GF-D8 (cell line): ENCODE measurements at places on chromosomes 6 and 20.

DNA sequence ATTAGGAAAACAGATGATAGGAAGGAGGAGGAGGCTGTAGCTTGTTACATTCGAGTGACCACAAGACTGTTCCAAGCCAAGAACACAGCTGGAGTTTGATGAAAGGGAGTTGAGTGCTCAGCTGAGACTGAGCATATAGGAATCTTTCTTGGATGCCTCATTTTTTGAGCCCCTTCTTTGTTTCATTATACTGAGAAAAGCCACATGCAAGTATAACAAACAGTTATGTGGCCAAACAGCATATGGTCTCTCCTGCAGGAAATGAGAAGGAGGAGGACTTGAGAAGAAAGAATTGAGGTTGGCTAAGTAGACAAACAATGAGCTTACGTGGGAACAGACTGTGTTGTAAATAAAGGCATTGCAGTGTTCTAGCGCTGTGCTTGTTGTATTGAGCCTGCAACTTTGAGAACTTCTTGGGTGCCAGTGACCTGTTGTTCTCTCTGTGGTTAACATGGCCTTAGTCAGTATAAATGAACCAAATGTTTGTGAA lies 78.3 kb downstream of the AKAP7 start:
- no peak for DNase-seq

- no peak for DNase-seq
Measured at GRCh38 chr20:50598074-50598473, 87.9 kb downstream of the PTPN1 start.

- DNase-seq: no peak
Measured at GRCh38 chr6:41548098-41548840, 2.1 kb downstream of the FOXP4 start.

- no peak for DNase-seq
Measured at GRCh38 chr6:9087470-9087869, 652.1 kb upstream of the SLC35B3 start.

DNA sequence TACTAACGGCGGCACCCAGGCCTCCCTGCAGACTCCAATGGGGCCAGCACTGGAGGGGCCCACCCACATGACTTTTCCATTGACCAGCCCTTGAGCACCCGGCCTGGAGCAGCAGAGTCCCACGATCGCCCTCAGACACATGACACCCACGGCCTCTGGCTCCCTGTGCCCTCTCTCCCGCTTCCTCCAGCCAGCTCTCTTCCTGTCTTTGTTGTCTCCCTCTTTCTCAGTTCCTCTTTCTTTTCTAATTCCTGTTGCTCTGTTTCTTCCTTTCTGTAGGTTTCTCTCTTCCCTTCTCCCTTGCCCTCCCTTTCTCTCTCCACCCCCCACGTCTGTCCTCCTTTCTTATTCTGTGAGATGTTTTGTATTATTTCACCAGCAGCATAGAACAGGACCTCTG lies 26.1 kb upstream of the FANCE start:
- DNase-seq: no peak

DNA sequence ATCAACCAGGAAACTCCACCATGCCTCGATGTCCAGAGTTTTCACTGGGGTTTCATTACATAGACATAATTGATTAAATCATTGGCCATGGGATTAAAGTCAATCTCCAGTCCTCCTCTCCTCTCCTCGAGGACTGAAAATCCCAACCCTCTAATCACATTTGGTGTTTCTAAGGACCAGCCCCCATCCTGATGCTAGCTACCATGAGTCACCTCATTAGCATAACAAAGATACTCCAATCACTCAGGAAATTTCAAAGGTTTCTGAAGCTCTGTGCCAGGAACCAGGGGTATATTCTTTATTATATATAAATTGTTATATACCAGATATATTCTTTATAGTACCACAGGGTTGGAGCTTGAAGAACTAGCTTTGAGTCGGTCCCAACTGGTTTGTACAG lies 212.9 kb upstream of the PRND start:
- DNase-seq: no peak

GRCh38 chr20:22963581-22963980 lies 71.5 kb upstream of the SSTR4 start:
- DNase-seq: no peak

- DNase-seq: no peak
Measured at GRCh38 chr6:158321960-158322359, 9.7 kb downstream of the TULP4 start.

GRCh38 chr20:7776148-7776547 lies 164.1 kb downstream of the HAO1 start:
- DNase-seq: no peak

- no peak for DNase-seq
Measured at GRCh38 chr6:112178846-112179245, 75.5 kb downstream of the LAMA4 start.

DNA sequence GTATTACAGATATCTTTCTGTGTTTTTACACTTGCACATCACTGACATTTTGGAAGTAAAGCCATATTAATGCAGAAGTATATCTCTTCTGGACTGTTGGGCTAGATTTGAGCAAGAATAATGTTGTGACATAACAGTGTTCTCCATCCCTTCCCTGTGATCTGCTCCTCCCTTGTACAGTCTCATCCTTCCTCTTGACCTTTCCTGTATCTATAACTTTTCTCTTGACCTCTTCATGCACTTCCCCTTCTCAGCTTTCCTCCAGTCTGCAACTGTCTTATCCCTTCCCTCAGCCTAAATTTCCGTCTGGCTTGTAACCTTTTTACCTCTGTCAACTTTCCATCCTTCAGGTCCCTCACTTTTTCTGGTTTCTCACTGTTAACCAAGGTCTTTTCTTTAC lies 29.8 kb downstream of the NCOA3 start:
- peak; percentile 14 for DNase-seq

DNA sequence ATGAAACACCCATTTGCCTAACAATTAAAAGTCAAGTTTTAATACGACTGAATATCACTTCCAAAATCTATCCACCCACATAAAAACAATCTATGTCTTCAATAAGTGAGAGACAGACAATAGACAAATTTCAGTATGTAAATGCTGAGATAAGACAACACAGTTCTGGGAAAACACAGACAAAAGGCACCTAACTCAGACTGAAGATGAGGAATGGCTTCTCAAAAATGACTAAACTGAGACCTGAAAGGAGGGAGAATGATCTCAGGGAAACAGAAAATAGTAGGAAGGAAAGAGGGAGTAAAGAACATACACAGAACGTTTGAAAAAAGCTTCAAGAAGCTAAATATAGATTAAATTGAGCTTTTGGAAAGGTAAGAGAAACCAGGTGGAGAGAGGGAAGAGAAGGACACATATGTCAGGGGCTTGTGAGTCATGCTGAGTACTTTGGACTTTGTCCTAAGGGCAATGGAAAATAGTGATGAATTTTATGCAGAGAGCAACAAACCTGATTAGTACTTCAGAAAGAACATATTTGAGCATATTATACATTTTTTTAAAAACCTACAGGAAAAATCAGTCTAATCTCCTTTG lies 16.1 kb downstream of the LMBRD1 start:
- DNase-seq: no peak

- no peak for DNase-seq
Measured at GRCh38 chr6:46103441-46104115, 26.2 kb upstream of the ENPP4 start.
